ENCODE measurements at places on chromosomes 6 and 20.

DNA sequence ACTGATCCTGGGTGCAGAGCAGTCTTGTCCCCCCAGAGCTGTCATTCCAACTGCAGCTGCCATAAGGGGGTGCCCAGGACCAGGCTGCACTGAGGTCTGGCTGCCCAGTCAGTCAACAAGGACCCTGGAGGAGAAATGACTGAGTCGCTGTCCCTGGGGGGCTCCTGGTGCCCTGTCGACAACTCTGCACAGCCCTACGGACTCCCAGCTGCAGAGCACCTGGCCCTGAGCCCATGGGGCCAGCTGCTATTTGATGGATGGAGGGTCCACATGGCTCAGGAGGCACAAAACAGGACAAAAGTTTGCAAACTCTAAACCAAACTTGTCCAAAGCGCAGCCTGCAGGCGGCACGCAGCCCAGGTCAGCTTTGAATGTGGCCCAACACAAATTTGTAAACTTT is 46.3 kb upstream of the RPS6KA2 start:
- DNase-seq, result no peak

GRCh38 chr20:56439771-56440291 is 27.8 kb downstream of the CASS4 start:
- DNase-seq, result peak; percentile 100

DNA sequence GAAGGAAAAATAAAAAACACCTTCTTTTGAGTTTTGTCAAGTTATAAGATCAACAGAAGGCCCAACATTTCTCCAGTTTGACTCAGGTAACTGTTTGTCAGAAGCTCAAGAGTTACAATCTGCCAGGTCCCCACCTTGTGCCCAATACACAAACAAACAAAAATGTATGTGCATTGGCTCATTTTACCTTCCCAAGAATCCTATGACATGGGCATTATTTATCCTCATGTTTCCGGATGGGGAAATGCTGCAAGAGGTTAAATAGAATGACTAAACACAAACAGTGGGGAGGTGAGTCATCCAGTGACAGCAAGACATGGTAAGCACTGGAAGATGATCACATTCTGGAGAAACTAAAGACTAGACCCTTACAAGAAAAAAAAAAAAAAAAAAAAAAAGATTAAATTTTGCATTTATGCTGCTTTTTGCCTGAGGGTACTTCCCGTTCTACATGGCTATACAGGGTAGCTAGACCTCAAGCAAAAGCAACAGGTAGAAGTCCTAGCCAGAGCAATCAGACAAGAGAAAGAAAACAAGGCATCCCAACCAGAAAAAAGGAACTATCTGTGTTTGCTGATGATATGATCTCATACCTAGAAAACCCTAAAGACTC is 23.6 kb upstream of the ANKRD60 start:
- DNase-seq, result peak; percentile 92

GRCh38 chr6:14867802-14868201 is 378.1 kb upstream of the JARID2 start:
- DNase-seq, result no peak

DNA sequence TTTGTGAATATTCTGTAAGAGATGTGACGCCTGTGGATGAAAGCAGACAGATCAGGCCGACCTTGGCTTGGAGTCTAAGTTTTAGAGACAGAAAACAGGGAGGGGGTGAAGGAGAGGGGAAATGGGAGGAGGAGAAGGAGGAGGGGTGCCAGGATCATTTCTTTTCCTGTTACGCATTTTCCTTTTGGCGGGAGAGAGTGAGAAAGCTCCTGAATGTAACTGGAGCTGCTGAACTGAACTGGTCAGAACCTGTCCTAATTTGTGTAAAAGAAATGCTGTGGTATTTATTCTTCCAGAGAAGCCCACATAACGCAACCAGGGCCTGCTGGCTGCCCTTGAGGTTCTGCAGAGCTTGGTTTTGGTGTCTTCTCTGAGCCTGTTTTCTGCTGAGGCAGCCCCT is 41.9 kb downstream of the UTRN start:
- DNase-seq, result no peak

All from EH (cell line).